HL-60 (cell line): ENCODE measurements at places on chromosomes 12 and 14.

- no peak for DNase-seq
Observed at GRCh38 chr14:67395876-67396189, 16.1 kb downstream of the PLEK2 start.

DNA sequence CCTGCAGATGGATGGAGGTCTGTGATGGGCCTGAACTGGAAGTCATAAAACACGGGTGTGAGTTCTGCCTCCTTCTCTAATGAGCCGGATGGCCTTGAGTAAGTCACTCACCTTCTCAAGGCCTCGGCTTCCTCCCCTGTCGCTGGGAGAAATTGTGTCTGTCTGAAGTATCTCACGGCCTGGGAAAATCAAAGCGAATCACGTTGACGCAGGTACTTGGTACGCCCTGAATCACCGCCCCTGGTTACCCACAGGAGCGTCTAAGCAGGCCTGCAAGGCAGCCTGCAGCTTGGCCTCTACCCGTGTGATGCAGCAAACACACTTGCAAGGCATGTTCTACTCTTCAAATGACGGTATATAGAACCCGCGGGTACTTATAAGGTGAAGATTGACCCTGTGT, 28.1 kb upstream of the CD9 start:
- DNase-seq: no peak

- DNase-seq: no peak
Observed at GRCh38 chr14:70955543-70956480, 48.6 kb downstream of the PCNX1 start.

- no peak for DNase-seq
Observed at GRCh38 chr14:58782011-58782410, 144.2 kb downstream of the DACT1 start.

DNA sequence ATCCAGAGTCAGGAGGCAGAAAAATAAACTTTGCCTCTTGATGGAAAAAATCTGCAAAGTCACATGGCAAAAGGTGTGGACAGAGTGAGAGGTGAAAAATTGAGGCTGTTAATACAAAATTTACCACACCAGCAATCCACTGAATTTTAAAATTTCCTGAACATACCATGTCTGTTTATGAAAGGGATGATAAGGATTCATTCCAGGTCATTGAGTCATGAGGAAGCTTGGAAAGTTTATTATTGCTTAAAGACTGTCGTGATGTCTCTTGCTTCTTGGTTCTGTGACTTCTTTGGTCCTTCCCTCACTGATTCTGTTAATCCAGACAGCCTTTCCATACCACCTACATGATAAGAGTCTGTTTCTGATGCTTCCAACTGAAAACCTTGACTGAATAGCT, 73.2 kb downstream of the TTC6 start:
- no peak for DNase-seq

DNA sequence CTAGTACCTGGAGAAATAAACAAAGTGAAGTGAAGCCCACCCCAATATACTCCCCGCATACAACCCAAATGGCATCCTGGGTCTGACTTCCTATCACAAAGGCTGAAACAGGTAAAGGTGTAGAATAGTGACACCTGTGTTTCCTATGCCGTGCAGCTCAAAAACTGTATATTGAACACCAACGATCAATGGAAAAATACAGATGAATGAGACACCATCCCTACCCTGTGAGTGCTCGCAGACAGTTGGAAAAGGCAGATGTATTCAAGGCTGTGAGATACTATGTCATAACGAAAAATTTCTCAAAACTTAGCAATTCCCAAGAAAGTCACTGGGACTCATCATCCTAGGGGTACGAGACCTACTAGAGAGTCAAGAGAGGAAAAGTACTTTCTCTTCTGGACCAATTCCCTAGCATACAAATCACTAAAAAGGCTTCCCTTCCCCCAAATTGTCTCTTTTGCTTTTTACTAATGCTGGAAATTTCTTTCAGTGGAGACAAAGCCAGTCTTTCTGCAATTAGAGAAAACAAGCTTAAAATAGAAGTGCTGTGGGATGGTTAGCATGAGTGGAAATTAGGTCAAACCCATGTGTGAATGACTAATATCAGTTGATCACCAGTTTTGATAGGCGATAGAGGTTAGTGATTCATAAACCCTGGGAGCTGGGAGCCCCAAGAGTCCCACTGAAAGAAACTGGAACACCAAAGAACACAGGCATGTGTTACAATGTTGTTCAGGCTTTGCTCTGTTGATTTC, 249.7 kb downstream of the SPTSSA start:
- no peak for DNase-seq

GRCh38 chr12:52799505-52800211, 3.7 kb upstream of the KRT3 start:
- no peak for DNase-seq

- no peak for DNase-seq
Observed at GRCh38 chr12:66717036-66717673, 38.3 kb upstream of the GRIP1 start.

DNA sequence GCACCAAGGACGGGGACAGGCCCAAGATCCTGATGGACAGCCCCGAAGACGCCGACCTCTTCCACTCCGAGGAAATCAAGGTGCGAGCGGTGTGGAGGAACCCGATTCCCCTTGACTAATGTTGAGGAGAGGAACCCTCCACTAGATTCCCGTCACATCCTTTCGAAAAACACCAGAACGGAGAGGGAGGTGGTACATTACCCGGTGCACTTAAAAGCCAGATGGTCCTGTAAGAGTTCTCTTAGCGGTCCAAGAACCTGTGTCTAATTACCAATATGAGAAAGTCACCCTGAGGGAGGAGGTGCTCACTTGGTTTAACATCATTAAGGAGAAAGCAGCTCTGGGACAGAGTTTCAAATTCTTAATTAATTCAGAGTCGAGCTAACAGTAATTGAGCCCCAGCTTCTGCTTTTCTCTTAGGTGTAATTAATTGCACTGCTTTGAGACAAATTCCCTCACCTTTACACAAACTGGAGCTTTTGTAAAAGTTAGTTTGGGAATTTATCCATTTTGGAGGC, 450 bp downstream of the PRKAB1 start:
- no peak for DNase-seq

DNA sequence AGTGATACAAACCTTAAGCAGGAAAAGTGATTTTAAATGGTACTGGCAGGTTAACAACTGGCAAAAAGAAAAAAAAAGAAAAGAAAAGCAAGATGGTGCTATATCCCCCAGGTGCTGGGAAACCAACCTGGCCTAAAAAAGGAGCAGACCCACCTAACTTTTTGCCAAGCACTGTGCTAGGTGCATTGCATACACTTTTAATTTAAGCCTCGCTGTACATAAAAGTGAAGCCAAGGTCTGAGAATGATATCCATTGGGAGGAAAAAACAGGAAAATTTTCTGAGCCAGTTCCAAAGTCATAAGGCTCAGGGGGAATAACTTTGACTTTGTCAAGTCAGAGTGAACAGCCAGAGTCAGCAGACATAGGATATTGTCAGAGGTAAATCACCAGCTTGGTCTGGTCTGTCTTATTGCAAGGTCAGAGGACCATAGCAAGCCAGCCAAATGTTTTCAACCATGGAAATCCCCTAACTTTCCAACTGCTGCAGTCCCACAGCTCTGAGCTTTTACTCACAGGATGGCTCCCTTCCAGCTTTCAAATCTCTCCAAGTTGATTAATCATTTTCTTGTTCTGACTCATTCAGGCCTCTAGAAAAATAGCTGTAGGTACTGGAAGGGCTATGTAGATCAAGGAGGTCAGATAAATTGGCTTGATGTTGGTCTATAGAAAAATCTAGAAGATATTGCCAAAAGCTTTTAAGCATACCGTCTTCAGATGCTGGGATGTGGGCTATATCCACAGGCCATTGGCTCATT, 412.9 kb downstream of the RAD51B start:
- no peak for DNase-seq
